ENCODE measurements at places on chromosomes 2 and 18.
A peak's percentile ranks its signal among the peaks of the same experiment; 100 is the strongest.

GRCh38 chr2:106638043-106638442 lies 150.9 kb downstream of the CD8B2 start:
- no peak for DNase-seq

- DNase-seq: no peak
Observed at GRCh38 chr18:57801761-57802212, 1.3 kb downstream of the ATP8B1 start.

- DNase-seq: no peak
Observed at GRCh38 chr18:36348971-36349417, 51.5 kb downstream of the FHOD3 start.

DNA sequence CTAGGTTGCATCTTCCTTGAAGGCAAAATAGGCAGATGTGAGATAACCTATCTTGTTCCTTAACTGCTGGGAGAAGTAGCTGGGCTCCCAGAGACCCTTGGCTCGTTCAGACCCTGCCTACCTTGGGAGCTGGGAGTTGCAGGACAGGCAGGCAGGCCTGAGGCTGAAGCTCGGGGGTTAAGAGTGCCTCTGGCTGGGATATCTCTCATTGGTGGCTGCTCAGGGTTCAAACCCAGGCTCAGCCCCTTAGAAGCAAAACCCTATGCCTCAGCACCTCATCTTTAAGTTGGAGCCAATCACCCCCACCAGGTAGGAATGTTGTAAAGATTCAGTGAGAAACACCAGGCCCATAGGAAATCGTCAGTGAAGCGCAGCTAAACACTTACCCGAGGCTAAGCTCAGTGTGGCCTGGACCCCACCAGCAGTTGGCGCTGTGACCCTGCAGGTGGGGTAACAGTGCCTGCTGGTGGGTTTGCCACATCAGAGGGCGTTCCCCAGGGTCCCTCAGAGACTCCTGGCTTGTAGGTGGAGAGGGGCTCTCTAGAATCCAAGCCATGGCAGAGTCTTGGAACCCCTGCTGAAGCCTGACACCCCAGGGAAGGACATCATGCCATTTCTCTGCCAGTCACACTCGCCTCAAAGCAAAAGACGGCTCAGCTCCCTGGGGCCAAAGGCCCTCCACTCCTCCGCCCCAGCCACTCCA lies 54.6 kb upstream of the GPR17 start:
- peak; percentile 64 for DNase-seq

DNA sequence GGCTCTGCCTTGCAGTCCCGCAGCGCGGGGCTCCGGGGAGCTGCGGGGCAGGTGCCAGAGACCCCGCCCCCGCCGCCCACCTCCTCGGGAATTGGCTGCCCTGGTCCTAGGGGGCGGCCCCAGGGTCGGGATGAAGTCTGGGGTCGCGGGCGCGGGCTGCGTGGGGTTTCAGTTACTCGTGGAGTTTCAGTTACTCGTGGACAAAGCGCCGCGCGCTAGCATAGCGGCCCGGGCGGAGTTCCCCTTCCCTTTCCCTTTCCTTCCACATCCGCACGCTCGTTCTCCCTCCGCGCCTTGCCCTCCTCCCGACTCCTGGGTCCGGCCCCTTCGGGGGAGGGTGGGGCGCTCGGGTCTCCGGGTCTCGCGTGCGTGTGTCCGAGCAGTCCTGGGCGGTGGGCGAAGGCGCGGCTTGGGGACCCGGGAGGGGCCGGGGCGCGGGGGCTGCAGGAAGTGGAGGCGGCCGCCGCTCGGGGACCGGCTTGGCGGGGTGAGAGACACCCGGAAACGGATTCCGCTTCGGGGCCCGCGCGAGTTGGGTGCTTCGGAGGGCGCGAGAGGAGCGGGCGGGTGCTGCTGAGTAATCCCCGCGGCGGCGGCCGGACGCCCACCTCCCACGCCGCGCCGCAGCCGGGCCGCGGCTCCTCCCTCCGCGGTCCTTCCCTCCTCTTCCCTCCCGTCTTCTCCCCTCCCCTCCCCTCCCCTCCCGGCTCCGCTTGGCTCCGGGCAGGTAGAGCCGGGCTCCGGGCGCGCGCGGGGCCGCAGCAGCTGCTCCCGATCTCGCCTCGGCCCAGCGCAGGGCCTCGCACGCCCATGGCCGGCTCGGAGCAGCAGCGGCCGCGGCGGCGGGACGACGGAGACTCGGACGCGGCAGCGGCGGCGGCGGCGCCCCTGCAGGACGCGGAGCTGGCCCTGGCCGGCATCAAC lies at the start of gene TTC39C:
TSS of gene TTC39C (plus strand) at position 693 of the 924 bp plus-strand sequence. CDS start at position 811, 118 bp downstream.
- DNase-seq: peak; percentile 69

DNA sequence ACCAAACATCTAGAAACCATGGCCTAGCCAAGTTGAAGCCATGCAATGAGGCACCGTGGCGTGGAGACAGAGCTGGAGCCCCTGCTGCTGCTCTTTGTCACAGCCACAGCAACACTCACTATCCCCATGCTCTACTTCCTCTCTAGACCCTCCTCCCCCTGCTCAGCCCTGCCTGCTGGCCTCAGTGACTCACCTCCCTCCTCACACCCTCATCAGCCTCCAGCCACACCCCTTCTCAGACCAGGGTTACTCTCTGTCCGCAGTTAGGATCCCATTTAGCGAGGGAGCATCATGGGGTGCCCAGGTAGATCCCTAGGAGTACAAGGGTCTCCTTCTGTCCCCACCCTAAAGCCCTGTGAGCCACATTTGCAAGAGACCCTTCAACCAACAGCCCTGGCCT lies 25.4 kb upstream of the SOX11 start:
- no peak for DNase-seq

DNA sequence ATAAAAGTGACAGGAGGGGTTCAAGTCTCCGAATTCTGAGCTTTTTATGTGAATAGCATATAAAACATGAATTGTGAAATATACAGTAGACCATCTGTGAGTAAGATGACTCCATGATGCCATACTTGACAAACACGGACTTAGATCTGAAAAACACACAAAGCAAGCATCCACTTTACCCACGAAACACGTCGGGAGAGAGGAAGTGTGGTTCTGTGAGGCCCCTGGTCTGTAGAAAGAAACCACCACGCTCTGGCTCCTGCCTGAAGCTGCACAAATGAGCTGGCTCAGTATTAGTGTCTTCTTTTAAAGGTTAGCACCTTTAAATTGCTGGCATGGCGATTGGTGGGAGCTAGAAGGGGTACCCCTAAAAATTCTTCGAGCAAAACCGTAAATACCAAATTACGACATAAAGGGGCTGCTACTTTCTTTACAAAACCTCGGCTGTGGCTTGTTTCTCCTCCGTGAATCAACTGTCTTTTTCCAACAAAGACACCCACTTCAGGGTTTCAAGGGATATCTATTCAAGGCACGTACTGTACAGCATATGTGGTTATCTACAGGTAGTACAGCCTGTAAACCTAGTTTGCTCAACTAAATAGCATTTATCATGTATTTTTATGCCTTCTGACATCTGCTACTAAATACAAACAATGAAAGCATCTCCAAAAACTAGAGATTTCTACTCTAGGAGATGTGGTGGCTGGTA lies 70.9 kb downstream of the AFF3 start:
- DNase-seq: no peak

DNA sequence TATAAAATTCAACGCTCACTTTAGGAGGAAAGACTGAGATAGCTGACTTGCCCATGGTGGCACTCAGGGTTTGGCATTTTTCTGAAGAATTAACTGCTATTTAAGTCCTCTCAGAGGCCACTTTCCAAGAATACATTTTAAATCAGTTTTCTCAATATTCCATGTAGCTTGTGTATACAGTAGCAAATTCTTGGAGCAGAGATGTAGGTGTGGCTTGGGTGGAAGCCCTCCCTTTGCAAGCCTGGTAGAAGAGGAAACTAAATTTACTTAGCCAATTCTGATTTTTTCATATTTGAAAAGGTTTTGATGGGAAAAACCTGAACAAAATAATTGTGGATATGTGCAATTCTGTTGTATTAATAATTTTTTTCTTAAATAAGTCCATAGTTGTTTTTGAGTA lies 14.0 kb upstream of the ITGAV start:
- no peak for DNase-seq

GRCh38 chr2:38700113-38700785 lies 34.3 kb downstream of the GALM start:
- no peak for DNase-seq

GRCh38 chr2:64410671-64411070 lies 43.3 kb upstream of the LGALSL start:
- DNase-seq: no peak

DNA sequence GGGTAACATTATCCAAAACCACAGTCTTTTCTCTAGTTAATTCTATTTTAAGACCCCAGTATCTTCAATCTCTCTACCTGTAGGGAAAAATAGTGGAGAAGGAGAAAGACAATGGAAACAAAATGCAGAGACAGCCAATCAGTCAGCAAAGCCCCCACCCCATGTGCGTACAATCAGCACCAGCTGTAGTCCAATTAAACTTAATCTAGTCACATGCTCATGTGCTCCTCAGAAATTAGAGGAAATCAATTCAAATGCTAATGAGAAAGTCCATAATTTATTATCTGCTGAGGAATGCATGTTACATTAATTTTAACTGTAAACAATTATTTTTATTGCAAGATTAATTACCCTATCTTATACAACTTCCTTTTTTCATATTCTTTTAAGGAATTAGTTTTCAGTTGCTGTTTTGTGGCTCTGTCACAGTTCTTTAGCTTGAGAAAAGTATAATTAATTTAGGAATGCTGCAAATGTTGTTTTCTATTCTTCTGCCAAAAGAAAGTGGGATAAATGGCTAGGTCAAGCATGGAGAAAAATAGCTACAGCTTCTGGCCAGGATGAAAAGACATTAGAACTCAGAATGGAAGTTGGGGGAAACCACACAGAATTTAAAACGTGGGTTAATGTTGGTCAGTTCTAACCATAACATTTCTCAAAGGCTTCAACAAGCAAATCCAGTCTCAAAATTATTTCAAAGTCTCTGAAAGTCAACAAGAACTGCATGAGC lies 232.4 kb upstream of the HNRNPA3 start:
- DNase-seq: no peak

DNA sequence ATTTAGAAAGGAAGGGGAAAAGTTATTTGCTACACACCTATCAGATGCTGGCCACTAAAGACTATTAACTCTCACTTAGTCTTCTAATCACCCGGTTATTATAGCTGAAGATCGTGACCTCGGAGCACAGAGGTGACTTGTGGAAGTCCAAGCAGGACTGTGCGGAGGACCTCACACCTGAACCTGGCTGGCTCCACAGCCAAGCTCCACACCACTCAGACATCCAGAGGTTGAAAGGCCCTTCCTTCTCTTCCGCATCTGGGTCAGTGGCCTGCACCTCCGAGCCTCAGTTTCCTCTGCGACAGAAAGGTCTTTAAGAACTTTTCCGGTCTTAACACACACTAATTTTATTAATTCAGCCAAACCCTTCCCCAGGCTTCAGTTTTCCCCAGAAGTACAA lies 57.9 kb downstream of the TNS1 start:
- no peak for DNase-seq

- DNase-seq: peak; percentile 83
Observed at GRCh38 chr18:3450012-3450798, at the start of gene TGIF1. Gene TGIF1 (plus strand): TSS chr18:3450172. CDS start chr18:3450490, 318 bp downstream.

GRCh38 chr2:20421988-20422370 lies 24.9 kb upstream of the RHOB start:
- peak; percentile 97 for DNase-seq

GRCh38 chr18:50788284-50788683 lies 31.5 kb downstream of the MRO start:
- no peak for DNase-seq

GRCh38 chr2:216702756-216703155 lies 7.4 kb upstream of the IGFBP5 start:
- no peak for DNase-seq

- DNase-seq: no peak
Observed at GRCh38 chr2:189854187-189854586, 69.9 kb downstream of the PMS1 start.

DNA sequence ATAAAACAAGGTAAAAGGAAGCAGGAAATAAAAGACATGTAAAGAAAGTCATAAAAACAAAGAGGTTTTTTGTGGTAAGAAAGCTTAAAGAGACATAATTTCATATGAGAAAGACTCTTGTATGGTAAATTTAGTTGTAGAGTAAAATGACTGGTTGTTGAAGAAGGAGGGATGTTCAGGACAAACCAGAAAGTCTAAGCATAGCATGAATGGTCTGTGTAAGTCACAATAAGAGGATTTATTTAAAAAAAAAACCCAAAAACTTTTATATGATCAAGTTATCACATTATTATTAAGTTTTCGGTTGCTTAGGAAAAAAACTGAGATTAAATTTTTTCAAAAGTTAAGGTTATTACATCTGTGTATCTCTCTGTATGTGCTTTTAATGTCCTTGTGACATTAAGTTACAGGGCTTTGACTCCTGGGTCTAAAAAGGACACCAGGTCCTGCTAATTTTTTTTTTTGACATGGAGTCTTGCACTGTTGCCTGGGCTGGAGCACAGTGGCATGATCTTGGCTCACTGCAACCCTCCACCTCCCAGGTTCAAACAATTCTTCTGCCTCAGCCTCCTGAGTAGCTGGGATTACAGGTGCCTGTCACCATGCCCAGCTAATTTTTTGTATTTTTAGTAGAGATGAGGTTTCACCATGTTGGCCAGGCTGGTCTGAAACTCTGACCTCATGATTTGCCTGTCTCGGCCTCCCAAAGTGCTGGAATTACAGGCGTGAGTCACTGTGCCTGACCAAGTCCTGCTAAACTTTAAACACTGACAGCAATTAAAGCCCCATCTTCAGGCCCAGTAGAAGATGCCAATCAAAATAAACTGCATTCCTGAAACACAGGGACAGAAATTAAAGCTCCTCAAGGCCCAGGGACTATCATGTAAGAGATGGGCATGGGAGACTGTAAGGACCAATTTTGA lies 14.2 kb upstream of the OXER1 start:
- DNase-seq: no peak

GRCh38 chr18:48787203-48788151 lies 163.3 kb downstream of the SMAD7 start:
- peak; percentile 9 for DNase-seq
